ENCODE measurements at places on chromosomes 7 and 10.

DNA sequence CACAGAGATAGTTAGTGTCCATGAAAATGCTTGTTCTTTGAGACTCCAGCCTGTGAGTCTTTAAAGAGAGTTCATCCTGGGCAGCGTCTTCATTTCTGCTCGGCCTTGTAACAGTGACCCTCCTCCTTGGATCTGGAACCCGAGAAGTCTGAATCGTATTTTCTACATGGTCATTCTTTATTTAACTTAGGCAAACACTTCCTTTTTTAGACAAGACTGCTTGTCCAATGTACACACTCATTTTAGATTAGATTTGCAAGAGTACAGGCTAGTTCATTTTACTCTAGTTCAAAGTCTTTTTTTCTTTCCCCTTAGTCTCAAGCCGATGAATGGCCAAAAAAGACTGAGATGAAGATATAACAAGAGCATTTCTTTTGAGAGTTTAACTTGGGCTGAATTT is 133.5 kb downstream of the CHN2 start:
- DNase-seq = no peak

GRCh38 chr7:131124001-131124629 is 203.6 kb upstream of the MKLN1 start:
- DNase-seq = no peak

- no peak for DNase-seq
These were observed 19.8 kb downstream of the MYOF start for GRCh38 chr10:93462371-93462770.

DNA sequence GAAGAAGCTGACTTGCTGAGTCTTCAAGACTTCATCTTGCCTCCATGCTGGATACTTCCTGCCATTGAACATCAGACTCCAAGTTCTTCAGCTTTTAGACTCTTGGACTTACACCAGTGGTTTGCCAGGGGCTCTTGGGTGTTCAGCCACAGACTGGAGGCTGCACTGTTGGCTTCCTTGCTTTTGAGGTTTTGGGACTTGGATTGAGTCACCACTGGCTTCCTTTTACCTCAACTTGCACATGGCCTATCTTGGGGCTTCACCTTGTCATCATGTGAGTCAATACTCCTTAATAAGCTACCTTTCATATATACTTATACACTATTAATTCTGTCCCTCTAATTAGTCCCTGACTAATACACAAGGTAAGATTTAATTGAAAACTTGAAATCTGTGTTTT is 361.7 kb upstream of the SEMA3C start:
- DNase-seq = no peak

- no peak for DNase-seq
These were observed 69.9 kb upstream of the NKX6-2 start for GRCh38 chr10:132855889-132856288.

GRCh38 chr7:127251036-127251464 is 1.7 kb downstream of the GRM8 start:
- no peak for DNase-seq

DNA sequence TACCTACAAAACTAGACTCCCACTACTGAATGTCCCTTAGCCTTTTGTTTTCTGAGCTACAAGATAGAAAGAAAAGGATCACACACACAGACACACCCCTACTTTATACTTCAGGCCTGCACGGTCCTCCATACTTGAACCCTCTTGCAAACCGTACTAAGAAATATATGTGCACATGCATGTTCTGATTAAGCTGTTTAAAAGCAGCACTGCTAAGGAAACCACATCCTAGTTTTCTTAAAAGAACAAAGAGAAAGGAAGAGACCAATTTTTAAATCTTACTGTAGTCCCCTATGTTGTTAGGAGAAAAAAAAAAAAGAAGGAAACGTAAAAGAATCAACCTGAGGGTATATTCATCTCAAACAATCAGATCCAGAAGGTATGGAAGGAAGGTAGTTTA is 501.2 kb downstream of the PARD3 start:
- DNase-seq = no peak

GRCh38 chr7:99194301-99194700 is 13.6 kb downstream of the KPNA7 start:
- no peak for DNase-seq

GRCh38 chr7:19815546-19815945 is 42.1 kb upstream of the TMEM196 start:
- DNase-seq = no peak

DNA sequence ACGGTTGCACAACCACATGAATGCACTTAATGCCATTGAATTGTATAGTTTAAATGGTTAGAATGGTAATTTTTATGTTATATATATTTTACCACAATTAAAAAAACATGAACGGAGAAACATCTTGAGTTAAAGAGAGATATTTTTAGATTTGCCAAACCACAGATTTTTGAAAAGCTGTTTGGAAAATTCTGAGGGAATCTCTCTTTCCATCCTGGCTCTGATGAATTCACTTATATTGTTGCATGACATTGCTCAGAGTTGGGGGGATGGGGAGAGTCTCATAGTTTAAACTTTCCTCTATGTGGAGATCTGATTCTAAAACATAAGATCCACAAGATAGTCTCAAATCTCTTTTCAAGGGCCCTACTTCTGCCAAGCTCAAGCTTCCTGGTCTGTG is 275.0 kb upstream of the NPVF start:
- no peak for DNase-seq

GRCh38 chr10:127904311-127905000 is 2.4 kb upstream of the PTPRE start:
- no peak for DNase-seq

DNA sequence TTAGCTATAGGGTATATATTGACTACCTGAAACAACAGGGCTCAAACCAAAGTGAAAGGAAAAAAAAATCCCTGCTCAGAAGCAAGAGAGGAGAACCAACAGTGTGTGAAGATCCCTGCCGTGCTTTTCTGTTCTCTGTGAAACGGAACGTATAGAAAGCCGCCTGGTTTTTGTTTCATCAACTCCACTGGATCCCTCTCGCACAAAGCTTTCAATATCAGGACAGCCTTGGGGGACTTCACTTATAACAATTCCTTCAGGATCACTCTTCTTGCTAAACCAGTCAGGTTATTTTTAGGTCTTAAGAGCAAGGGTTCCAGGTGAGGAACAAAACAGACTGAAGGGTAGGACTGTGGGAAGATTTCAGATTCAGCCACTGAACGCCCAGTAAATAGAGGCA is 151.1 kb upstream of the CACNA2D1 start:
- no peak for DNase-seq
